ENCODE measurements at places on chromosomes 1 and 21. TPM values are rescaled to one million over a fixed set of nuclear protein-coding genes. Genes with fewer than 3 reads are reported as not detected.

TNN gene
- total RNA-seq = 0.18 TPM

RNU1-4 gene
- 6,803 TPM for total RNA-seq

SMPDL3B gene
- 15.4 TPM for total RNA-seq

OR2L13 gene
- not detected for total RNA-seq

TMEM51 gene
- total RNA-seq = 18.4 TPM

TMEM200B gene
- 4.3 TPM for total RNA-seq

AGMAT gene
- total RNA-seq = not detected

OR6N1 gene
- total RNA-seq = 2.3 TPM

- DNase-seq = no peak
These were observed 170.4 kb downstream of the ACTL8 start for GRCh38 chr1:17925290-17926237.

GRCh38 chr21:16407403-16408240, 677.8 kb downstream of the USP25 start:
- DNase-seq = no peak

DNA sequence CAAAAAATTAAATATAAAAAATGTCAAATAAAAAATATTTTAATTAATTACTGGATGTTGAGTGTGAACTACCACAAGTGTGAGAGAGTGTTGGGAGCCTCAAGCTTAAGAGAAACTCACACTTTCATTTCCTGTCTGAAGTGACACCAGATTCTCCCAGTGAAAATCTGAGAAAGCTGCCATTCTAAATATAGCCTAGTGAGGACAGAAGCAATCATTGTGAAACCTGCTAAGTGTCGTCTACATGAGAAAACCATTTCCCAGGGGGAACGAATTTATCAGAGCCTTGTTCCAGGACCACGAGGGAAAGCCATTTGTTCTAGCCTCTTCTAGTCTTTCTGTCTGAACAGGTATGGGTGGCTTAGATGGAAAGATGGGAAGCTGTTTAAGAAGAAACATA, 329.3 kb upstream of the PRMT6 start:
- no peak for DNase-seq

DNA sequence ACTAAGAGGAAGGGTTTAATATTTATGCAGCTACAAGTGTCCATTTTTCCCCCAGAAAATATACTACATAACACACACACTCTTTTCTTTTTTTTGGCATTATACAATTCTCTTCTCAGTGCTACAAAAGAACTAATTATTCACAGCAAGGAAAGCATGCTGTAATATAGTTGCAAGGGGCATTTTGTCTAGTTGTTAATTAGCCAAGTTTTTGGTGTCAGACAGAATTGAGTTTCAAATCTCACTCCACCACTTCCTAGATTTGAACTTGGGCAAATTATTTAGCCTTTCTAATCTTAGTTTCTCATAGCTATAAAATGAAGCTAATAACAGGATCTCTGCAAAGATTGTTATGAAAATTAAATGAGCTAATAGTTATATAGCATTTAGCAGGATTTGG, 60.0 kb upstream of the VTCN1 start:
- DNase-seq = no peak

- no peak for DNase-seq
These were observed 76.8 kb upstream of the ERG start for GRCh38 chr21:38574895-38575575.

GRCh38 chr1:36991551-36991950, 42.8 kb downstream of the GRIK3 start:
- DNase-seq = no peak

GRCh38 chr1:202017749-202018467, 7.5 kb downstream of the ELF3 start:
- DNase-seq = peak; percentile 74

DNA sequence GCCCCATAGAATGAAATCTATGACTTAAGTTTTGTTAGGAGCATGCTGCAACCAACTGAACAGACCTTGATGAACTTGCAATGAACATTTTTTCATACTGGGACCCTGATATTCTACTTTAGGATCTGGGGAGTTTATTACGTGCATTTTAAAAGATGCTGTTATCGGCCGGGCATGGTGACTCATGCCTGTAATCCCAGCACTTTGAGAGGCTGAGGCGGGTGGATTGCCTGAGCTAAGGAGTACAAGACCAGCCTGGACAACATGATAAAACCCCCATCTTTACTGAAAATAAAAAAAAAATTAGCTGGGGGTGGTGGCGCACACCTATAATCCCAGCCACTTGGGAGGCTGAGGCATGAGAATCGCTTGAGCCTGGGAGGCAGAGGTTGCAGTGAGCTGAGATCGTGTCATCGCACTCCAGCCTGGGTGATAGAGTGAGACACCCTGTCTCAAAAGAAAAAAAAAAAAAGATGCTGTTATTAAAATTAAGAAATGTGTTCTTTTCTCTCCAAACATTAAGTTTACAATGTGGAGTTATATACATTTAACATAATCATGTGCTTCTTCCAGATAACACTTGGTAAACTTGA, 7.1 kb downstream of the MPZL1 start:
- no peak for DNase-seq

GRCh38 chr21:29389136-29389535, 90.4 kb downstream of the BACH1 start:
- DNase-seq = no peak

DNA sequence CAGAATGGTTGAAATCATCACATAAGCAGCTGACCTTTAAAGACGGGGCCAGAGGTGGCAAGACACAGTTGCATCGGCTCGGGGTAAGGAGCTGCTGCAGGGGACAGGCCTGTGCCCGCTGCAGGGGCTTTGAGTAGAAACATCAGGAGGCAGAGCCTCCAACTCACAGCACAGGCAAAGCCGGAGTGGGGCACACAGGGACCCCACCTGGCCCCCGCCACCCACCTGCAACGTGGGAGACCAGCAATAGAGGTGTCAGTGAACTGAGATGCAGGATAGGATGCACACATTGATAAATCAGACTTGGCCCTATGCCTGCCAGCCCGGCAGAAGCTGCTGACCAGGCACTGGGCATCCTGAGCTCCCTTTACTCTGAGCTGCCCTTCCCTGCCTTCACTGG, 257.2 kb downstream of the NPHP4 start:
- peak; percentile 29 for DNase-seq

DNA sequence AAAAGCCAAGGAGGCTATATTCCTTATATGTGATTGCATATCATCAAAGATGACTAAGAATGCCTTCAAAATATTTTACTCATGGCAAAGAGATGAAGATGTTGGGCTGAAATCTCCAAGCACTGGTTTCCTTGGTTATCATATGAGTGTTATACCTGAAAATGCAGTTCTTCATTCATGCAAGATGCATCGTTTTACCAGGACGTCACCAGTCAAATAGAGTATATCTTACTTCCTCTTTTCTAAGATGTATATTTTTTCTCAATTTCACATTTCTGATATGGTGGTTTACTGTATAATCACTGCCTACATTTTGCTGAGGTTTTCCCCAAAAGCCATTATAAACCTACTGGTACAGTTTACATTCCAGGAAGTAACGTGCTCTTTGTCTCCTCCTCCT, 1085.7 kb downstream of the NCAM2 start:
- DNase-seq = no peak

GRCh38 chr1:65425697-65426096, 5.2 kb downstream of the LEPR start:
- no peak for DNase-seq

DNA sequence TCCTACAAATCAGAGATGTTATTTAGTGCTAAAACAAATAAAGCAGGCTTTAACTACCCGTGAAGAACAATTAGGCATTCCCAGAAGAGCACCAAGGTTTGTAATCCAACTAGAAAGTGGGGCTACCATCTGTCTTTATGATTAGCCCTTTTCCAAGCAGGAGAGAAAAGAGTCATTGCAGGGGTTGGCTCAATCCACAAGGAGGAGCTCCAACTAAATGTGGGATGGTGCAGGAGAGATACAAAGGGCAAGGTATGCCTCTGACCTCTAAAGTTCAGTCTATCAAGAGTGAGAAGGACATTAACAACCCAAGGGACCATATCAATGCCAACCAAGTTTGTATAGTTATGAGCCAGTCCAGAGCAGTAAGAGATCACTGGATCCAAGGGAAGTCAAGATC, 382.7 kb upstream of the DUSP10 start:
- DNase-seq = no peak

DNA sequence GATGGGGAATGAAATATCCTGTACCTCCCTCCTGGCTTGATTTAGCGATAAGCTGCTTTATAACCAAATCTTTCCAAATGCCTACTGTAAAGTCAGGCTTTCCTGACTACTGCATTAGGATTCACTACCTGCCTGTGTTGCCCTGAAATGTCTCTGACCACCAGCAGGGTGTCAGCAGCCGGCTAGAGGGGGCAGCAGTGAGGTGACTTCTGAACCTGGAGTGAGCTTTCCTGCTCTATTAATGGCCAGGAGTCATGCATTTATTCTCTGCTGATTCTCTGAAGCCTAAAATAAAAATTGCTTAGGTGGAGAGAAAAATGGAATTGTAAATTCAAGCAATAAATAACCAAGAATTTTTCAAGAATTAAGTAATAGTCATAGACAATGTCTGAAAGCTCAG, 2.5 kb downstream of the BACE2 start:
- no peak for DNase-seq

DNA sequence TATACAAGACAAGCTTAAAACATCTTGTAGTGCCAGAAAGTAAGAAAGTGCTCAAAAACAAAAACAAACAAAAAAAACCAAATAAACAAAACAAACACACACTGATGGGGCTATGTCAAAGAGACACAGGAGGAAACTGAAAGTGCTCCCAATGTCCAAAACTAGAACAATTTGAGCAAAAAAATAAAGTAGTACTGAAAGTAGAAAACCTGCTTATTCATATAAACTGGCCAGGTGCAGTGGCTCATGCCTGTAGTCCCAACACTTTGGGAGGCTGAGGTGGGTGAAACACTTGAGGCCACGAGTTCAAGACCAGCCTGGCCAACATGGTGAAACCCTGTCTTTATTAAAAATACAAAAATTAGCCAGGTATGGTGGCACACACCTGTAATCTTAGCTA, 129.9 kb downstream of the GLUL start:
- DNase-seq = no peak

DNA sequence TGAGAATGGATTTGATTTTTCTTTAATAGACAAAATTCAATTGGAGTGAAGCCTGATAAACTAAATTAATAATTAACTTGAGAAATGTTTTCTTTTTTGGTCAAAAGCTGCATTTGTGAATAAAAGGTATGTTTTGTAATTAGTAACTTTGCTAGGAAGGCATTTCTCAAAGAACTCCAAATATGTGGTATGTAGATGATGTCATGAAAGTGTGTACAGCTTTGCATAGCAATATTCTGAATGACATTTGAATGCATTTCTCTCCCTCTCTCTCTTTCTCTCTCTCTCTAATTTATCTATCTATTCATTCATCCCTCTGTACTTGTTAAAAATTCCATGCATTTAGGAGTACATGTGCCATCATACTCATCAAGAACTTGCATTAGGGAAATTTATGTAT, 109.1 kb upstream of the ADAMTS5 start:
- no peak for DNase-seq

- no peak for DNase-seq
These were observed 13.3 kb downstream of the PLPPR5 start for GRCh38 chr1:98991127-98992012.
